ENCODE measurements at places on chromosomes 4 and X.

GRCh38 chr4:168496834-168497233 is at the start of gene PALLD:
TSS of gene PALLD (plus strand) at chr4:168497052.
- DNase-seq: peak; percentile 21

- no peak for DNase-seq
Measured at GRCh38 chr4:6264225-6264540, 5.5 kb upstream of the WFS1 start.

DNA sequence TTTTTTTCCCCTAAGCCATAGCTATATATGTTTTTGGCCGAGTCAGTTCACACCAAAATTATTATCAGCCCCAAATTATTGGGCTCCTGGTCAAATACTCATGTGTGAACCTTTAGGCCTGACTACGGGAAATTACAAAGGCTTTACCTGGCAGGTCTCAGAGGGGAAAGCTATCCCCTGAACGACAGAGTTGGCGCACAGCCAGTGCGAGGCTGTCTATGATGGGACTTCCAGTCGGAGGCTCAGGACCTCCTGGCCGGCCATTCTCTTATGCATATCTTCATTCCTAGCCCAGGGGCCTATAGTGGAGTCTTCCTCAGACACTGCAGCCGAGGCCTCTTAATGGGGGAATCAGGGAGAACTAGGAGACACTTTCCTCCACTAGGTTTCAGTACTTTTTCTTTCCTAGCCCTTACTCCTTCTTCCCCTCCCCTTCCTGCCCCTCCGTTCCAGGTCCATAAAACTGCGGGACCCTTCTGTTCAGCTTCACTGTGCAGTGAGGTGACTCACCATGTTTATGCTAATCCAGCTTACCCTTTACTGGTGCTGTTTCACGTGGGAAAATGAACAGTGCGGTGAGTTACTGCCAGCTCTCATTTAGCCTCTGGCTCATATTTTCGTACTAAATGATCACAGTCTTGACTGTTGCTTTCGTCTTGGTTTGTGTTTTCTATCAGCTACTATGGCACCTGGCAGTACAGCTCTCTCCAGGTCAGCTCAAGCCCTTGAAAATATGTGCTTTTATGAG is 533.9 kb downstream of the FSTL5 start:
- DNase-seq: no peak

DNA sequence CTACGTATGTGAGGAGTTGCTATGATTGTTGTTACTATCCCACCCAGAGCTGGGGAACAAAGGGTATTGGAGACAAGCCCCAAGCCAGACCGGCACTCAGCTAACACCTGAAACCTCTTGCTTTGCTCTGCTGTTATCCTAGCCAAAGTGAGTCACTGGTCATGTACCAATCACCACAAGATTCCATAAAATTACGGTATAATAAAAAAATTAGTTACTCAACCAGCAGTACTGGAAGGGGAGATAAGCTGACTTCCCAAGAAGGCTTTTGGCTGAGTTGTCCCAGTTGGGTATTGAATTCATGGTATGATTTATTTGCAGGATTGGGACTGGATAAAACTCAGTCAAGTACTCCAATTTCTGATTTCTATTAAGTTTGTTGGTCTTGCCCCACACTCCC is 5.3 kb downstream of the EDA2R start:
- no peak for DNase-seq

DNA sequence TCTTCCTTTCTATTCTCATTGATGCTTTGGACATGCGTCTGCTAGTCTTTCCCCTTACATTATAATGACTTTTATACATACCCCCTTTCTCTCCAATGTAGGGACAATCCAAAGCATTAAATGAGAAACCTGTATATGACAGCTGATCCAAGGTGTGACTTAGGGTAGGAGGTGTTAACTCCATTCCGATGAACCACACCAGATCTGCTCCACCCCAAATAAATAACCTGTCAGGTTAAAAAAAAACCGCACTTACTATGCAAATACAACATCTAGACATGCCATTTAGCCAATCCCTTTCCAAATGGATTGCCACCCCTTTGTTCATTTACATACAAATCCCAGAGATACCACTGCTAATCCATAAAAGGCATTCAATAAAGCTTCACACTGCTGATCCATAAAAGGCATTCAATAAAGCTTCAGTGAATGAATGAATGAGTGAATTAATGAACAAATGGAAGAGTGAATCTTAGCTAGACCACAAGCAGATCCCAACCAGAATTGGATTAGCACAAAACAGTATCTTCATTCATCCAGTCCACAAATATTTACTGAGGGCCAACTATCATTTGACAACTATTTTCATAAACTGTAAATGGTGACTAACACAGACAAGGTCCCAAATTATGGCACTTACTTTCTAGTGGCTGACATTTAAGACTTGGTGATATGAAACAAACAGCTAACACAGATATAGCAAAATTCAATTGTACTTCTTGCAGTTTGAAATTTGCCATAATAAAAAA is 158.9 kb upstream of the MAP3K15 start:
- peak; percentile 12 for DNase-seq

- no peak for DNase-seq
Measured at GRCh38 chrX:114930227-114930626, 87.2 kb downstream of the IL13RA2 start.

GRCh38 chrX:2391869-2392606 is 108.7 kb downstream of the DHRSX start:
- DNase-seq: no peak

- DNase-seq: no peak
Measured at GRCh38 chr4:185269286-185269685, 59.9 kb downstream of the SNX25 start.

DNA sequence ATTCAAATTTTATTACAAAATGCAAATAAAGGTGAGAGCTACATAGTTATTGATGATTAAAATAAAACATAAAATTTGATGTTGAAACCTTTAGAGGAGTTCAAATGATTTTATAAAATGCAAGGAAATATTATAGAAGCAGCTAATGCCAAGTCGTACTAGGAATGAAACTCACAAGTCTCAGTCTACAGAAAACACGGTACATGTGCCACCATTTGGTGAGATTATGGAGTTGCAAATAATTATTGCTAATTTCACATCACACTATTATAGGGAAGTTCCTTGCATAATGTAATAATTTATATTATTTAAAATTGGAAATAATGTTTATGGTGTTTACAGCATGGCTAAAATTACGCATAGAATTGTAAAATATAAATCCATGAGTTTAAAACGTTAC is 1601.7 kb upstream of the TENM3 start:
- no peak for DNase-seq

DNA sequence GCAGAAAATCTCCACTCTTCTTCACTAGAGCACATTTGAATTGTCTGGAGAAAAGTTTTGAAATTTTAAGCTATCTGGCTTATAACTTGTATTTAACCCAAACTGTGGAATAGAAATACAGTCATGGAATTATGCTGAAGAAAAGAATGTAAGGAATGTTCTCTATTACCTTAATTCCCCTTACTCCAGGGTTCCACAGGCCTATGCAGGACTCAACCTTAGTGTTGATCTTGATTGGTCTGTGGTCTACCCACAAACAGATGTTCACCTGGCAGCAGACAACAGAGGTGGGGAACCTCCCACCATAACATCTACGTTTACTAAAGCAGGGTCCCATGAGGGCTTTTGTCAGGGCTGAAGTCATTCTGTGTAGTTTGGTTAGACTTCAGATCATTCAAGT is 189.3 kb upstream of the GPRIN3 start:
- no peak for DNase-seq

DNA sequence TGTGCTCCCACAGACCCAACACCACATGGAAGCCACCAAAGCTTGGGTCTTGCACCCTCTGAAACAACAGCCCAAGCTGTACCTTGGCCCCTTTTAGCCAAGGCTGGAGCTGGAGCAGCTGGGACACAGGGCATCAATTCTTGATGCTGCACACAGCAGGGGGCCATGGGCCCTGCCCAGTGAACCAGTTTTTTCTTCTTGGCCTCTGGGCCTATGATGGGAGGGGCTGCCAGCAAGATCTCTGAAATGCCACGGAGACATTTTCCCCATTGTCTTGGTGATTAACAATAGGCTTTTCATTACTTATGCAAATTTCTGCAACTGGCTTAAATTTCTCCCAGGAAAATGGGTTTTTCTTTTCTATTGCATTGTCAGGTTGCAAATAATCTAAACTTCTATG is 49.0 kb downstream of the SPANXA2 start:
- no peak for DNase-seq

DNA sequence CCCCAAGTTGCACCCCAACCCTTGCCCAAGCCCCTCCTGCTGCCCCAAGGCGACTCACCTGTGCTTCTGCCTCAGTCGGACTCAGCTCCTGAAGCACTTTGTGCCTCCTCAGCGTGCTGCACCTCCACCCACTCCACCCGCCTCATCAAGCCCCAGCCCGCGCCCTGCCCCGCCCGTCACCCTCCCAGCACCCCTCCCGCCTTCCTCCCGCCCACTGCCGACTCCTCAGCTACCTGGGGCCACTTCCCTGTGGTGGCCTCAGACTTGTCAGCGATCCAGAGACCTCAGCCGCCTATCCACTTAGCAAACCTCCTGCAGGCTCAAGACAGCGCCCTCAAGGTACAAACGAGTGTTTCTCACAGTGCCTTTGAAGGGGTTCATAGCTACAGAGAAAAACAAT is 19.6 kb upstream of the IQCM start:
- DNase-seq: no peak

DNA sequence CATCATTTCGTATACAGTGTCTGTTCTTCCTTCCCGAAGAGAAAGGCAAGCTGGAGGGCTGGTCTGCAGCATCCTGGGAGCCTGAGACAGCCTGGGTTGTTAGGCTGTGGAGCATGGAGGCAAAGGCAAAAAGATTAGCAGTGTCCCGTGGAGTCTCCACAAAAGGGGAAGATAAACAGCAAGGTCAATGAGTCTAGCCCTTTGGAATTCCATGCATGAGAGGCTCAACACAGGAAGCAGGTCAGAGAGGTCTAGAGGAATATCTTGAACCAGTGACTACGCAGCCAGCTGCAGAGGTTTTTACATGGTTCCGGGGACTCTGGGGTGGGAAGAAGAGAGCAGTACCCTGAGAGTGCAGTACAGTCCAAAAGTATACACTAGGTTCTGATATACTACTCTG is 12.2 kb upstream of the MCF2 start:
- DNase-seq: no peak

- no peak for DNase-seq
Measured at GRCh38 chr4:168151327-168151726, 59.0 kb downstream of the ANXA10 start.

- DNase-seq: no peak
Measured at GRCh38 chrX:13364230-13364857, 44.5 kb upstream of the ATXN3L start.

DNA sequence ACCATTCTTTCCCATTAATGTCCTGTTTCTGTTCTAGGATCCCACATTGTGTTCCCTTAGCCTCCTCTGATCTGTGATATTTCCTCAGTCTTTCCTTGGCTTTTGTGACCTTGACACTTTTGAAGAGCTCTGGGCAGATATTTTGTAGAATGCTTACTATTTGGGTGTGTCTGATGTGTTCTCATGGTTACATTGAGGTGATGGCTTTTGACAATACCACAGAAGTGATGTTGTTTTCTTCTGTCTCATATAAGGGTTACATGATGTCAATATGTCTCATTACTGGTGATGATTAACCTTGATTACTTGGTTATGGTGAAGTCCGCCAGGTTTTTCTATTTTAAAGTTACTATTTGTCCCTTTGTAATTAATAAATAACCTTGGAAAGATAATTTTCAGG is 183.7 kb downstream of the SOWAHB start:
- no peak for DNase-seq

GRCh38 chrX:40061871-40062524 is 35.8 kb downstream of the BCOR start:
- no peak for DNase-seq

- DNase-seq: peak; percentile 83
Measured at GRCh38 chrX:37785569-37785968, 5.7 kb downstream of the CYBB start.

- DNase-seq: no peak
Measured at GRCh38 chr4:117378942-117379341, 293.6 kb upstream of the TRAM1L1 start.

- DNase-seq: no peak
Measured at GRCh38 chr4:113682730-113683537, 78.6 kb downstream of the CAMK2D start.
